Glutamatergic neuron (in vitro differentiated cells): ENCODE measurements at places on chromosomes 7 and 10.

DNA sequence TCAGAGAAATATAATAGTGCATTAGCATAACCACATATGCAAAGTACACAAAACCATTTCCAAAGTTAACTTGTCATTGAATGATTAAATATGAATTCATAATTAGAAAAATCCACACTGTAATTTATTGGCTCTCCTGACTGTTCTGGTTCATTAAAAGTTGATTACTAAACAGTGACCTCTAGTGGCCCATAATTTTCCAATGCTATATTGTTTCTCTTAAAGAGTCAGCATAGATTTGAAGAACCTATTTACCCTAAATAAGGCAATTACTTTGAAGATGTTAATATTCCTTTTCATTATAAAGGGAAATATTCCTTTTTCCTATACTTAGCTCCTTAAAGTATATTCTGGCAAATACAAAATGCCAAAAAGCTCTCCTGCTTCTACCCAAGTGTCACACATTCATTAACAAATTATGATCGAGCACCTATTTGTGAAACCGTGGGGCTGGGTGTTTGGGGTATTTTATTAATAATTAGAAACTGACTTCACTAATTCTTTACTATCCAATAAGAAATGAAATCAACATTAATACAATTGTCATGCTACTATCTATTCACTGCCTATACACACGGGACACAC, 86.2 kb downstream of the HIBADH start:
- no peak for DNase-seq

GRCh38 chr7:32658034-32658433, 162.7 kb downstream of the AVL9 start:
- no peak for DNase-seq

DNA sequence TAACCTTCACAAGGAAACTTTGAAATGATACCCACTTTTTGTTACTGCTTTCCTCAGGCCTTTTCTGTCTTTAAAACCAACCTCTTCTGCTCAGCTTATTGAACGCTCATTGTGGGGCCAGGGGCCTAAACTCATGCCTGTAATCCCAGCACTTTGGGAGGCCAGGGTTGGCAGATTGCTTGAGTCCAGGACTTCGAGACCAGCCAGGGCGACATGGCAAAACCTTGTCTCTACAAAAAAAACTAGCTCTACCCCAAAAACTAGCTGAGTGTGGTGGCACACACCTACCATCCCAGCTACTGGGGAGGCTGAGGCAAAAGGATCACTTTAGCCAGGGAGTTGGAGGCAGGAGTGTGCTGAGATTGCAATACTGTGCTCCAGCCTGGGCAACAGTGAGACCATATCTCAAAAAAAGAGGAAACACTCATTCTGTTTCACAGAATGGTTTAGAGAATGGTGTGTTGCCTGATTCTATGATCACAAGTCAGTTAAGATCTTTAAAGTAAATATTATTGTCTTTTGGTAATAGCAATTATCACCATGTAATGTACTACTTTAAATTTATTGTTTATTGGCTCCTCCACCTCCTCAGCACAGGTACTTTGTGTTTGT, 51.1 kb downstream of the KCTD7 start:
- no peak for DNase-seq

- no peak for DNase-seq
Measured at GRCh38 chr7:8143151-8143874, 118.7 kb downstream of the ICA1 start.

DNA sequence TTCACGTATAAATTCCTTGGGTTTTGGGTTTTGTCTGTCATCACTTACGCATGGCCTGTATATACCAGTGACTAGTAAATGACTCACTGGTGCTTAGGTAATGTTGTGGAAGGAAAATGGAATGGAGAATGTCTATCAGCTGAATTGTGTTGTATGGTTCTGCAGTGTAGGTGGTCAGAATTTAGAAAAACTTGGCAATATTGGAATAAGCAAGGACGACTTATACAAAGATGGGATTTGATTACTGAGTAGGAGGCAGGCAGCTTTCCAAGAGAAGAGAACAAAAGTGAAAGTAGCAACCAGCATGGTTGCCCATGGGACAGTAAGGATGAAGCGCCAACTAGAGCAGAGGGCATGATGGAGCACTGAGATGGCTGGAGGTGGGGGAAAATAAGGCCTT, 168.6 kb upstream of the CSTF2T start:
- DNase-seq = no peak

GRCh38 chr10:111109501-111110242, 32.8 kb downstream of the ADRA2A start:
- no peak for DNase-seq

DNA sequence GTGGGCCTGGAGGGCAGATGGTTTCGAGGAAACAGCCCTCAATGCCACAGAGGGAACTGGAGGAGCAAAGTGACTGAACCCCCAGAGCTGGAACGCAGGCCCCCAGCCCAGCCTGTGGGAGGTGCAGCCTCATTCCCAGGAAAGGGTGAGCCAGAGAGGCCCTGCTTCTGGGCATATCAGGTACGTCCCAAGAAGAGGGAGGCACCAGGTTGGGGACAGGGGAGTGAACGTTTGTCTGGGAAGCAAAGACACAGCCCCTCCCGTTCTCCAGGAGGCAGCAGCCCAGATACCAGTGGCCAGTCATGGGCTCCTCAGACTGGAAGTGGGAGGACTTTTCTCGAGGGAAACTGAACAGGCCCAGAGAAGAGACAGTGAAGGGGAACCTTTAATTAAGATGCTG, 74.3 kb upstream of the RET start:
- no peak for DNase-seq

DNA sequence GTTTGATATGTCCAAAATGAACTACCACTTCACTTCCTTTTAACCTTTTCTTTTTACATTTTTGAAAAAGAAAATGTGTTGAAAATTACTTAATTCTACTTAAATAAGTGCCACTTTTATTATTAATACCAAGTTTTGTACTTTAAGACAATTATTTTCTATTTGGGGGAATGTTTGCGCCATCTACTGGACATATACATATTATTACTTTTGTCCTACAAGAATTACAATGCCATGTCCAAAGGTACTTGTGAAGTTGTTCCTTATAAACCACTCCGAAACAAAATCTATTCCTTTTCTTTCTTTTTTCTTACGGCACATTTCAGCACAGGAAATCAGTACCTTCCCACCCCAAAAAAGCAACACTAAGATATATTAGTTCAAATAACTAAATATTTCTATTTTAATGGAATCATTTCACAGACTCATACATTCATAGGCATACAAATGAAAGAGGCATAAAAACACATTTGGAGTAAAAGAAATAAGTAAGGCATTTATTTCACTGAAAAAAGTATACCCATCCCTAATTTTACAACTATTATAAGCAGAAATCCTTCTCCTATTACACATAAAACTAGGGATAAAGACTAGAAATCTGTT, 169.9 kb downstream of the RNF133 start:
- DNase-seq = no peak

DNA sequence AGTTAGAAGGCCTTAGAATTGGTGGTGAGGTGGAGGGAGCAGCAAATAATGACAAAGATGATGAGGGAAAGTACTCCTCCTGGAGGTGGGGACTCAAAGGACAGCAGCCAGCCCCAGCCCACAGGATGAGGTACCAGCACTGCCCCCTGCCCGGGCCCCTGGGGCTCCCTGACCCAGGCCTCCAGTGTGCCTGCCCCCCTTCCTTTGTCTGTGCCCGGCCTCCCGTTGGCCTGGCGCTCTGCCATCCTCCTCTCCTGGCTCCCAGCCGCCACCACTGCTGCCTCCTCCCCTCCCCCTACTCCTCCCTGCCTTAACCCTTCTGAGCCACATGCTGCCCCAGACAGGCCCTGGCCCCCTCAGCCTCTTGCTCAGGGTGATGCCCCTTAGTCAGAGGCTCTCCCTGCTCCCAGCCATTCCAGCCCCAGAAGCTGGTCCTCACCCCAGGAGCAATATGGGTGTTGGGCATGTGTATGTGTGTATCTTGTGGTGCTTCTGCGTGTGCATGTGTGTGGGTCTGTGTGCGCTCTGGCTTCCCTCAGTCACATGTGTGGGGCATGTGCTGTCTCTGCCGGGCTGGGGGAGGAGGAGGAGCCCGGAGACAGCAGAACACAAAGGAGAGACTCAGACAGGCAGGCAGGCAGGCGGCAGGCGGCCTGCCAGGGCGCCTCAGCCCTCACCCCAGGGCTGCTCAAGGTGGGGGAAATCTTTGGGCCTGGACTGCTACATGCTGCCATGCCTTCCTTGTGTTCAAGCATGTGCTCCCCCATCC, 2.6 kb downstream of the LDB1 start:
- peak; percentile 76 for DNase-seq

- no peak for DNase-seq
Measured at GRCh38 chr7:17937506-17938120, 2.7 kb downstream of the SNX13 start.
